Dermis microvascular lymphatic vessel endothelial cell (primary cell): ENCODE measurements at places on chromosomes 1 and 21. TPM values are rescaled to one million over a fixed set of nuclear protein-coding genes. Genes with fewer than 3 reads are reported as not detected.

DNA sequence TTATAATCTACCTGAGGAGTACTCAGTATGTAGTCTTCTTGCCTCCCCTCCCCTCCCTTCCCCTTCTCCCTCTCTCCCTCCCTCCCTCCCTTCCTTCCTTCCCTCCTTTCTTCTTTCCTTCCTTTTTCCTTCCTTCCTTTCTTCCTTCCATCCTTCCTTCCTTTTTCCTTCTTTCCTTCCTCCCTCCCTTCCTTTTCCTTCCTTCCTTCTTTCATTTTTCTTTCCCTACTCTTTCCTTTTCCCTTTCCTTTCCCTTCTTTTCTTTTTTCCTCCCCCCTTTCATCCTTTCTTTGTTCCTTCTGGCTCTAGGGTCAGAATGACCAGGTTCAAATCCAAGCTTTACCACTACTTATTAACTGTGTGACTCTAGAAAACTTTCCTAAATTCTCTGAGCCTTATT is 48.5 kb upstream of the HAO2 start:
- no peak for DNase-seq

- no peak for DNase-seq
Measured at GRCh38 chr1:95685081-95685480, 451.1 kb downstream of the RWDD3 start.

GRCh38 chr1:87437663-87438295 is 109.1 kb downstream of the LMO4 start:
- DNase-seq, result no peak

DNA sequence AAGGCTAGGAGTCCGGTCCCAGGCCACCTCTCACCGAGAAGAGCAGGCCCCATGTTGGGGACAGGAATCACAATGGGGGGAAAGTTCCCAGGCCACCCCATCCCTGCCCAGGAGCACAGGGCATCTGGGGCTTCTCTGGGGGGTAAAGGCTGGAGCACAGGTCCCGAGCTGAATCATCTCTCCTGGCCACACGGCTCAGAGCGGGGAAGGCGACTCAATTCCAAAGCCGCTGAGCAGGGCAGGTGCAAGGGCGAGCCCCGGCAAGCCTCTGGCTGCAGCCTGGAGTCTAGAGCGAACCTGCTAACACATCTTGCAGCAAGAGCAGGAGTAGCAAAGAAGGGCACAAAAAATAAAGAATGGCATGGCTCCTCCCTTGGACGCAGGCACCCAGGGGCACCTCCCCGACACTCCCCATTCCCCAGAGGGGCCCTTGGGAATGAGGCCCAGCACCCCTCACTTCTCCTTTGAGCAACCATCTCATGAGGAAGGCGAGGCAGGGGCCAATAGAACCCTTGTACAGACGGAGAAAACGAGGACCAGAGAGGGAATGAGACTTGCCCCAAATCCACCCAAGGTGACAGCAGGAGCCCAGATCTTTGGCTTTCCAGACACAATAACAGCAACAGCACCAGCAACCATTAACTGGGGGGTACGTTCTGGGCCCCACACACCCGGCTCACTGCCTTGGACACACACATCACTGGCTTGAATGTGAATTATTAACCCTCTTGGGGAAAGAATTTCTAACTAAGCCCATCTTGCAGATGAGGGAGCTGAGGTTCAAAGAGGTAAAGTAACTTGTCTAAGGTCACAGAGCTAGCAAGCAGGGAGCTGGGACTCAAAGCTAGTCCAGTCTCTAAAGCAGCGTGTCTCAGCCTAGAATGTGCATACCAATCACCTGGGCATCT is 20.7 kb upstream of the ALDH4A1 start:
- DNase-seq, result no peak

Gene ANXA9
- not detected in 2 replicates for total RNA-seq

Gene GPR89A
- 17.3 and 17.5 TPM in 2 replicates for total RNA-seq

Gene SRM
- 7.6 and 17.2 TPM in 2 replicates for total RNA-seq

Gene PGLYRP3
- total RNA-seq, result not detected in 2 replicates
